ENCODE measurements at places on chromosomes 6 and 20.

DNA sequence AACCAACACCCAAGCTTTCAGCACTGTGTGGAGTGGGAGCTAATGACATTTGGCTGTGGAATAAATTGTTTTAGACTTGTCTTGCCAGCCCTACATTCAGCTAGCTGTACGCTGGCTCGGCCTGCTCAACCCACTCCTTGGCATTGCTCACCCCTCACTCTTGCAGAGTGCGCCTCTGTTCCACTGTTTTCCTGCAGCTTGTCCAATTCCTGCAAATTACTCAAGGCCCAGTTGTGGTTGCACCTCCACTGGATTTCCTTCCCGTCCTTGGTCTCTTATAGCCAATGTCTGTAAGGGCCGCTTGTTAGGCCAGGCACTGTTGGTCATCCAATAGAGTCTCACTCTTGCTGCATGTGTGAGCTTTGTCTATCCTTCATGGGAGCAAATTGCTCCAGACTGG is 289.2 kb upstream of the RNF24 start:
- no peak for DNase-seq

DNA sequence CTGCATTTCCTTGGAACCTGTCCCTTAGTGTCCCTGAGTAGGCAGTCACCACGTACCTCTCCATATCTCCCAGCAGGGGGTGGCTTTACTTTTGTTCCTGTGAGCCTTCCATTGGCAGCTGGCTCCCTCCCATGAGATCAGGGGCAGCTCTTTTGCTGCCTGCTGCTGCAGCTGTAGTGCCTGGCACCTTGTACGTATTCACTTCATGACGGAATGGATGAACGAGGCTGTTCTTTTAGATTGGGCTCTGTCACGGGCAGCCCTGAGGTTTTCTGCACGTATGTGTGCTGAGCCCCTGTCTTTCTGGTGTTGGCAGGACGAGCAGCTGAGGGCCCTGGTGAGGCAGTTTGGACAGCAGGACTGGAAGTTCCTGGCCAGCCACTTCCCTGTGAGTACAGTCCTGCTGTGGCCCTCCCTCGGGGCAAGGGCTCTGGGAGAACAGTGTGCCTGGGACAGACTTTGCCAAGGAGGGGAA is 14.6 kb downstream of the MYBL2 start:
- DNase-seq: no peak

DNA sequence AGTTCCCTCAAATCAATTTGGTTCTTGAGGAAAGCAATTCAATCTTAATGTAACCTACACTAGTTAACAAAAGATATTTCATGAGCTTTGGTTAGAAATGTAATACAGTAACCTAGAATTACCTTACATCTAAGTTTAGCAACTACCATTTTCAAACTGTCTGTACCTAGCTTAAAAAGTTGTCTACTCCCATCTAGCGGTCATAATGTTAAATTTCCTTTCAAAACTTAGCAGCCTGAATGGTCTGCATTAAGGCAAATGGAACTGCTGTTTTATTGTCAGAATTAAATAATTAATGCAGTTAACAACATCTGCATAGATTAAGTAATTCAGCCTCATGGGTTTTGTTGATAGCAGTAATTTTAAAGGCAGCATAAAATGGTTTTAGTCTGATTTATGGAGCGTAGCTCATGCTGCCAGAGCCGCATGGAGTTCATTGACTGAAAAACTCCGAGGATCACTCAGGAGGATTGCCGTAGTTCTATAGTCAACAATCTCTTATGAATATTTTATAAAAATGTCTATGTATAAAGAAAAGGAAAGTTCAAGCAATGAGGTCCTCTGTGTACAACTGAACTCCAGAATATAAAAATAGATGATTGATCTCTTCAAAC is 485.4 kb upstream of the MANEA start:
- DNase-seq: no peak

- no peak for DNase-seq
These were observed 56.0 kb upstream of the DDR1 start for GRCh38 chr6:30828027-30828962.

DNA sequence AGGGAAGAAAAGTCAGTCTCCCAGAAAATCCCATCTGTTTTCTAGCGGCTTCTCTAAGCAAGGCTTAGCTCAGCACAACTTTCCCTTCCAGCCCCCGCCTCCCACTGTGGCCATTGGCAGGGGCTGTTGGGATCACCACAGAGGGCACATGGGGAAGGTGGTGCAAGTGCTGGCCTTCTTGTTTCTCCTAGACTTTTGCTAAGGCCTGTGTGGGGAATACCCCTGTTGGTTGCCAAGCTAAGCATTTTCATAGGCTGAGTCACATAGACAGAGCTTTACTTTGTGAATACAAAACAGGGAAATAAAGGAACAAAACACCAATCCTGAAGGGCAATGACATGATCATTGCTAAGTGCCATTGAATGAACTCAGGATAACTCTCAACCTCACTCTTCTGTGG is 32.4 kb upstream of the TIAM2 start:
- no peak for DNase-seq

DNA sequence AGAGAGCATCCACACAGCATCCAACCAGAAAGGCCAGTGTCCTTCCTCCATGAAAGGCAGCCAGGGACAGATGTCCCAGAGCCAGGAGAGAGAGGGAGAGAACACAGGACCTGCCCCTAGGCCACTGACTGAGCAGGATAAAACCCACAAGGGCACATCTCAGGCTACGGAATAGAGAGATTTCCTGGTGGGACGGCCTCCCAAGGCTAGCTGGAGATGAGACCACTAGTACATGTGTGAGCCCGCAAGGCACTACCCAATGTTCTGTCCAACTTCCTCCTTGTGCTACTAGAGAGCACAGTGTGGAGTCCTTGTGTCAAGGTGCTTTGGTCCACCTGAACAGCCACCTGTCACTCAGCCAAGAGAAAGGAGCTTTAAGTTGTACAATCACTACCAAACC is 44.2 kb downstream of the PLCG1 start:
- no peak for DNase-seq

GRCh38 chr6:69994251-69994650 is 127.9 kb downstream of the COL19A1 start:
- no peak for DNase-seq

- DNase-seq: no peak
These were observed 236.6 kb upstream of the FAM83B start for GRCh38 chr6:54609981-54610380.

GRCh38 chr20:19748681-19749080 is 9.4 kb upstream of the RIN2 start:
- no peak for DNase-seq

GRCh38 chr6:27575594-27576361 is 102.9 kb upstream of the ZNF184 start:
- no peak for DNase-seq

GRCh38 chr6:14310960-14311359 is 193.4 kb downstream of the CD83 start:
- DNase-seq: no peak

DNA sequence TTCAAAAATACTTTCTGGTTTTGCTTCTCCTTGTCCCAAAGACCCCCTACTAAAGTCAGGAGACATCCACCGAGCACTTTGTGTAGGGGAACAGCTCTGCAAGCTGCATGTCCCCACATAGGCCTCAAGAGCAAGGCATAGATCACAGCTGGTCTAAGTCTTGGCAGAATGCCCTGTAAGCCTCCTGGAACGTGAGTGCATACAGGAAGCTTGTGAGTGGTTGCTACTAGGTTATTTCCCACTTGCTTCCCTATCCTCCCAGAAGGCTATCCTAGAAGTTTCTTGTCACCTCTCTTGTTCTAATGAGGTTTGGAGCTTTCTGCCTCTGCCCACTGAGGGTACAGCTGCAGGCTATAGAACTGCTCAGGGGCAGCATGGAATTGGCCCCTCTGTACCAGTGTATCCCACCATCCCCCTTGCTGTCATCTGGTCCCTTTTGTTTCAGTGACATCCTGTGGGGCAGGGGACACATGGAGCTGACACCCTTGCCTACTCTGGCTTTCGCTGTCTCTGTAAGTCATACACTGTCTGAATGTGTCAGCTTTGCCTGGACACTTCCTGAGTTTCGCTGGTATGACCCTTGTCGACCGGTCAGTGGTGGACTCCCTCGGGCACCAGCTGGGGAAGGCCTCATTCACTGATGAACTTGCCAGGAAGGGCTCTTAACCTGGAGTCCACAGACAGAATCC is 35.6 kb upstream of the KCNK16 start:
- DNase-seq: no peak

DNA sequence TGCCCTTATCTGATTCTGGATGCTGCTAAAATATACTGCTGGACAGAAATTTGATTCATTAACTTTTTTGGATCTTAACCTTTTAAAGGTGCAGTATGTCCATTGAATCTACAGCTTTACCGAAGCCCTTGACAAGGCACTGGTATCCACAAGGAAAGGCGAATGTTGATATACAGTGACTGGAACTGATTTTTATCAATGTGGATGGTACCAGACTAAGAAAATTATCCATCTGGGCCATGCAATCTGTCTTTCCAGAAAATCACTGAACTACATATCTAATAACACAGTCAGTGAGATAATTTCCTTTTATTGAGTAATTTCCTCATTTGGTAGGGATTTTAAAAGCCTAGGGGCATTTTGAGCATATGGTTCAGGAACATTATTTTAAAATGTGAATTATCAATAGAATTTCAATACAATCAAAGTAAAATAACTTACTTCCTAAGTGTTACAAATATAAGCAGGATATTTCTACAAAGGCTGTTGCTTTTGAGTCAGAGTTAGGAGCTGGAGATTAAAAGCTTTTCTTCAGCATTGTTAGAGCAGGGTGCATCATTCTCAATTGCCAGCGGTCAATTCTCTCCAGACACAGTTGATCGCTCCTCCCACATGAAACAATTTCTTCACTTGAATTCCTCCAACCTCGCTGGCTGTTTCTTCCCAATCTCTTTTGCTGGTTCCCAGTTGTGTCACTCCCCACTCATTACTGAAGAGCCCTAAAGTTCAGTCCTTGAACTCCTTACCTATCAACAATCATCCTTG is 585.3 kb upstream of the FLRT3 start:
- no peak for DNase-seq

GRCh38 chr6:106134906-106135634 is 48.9 kb downstream of the PRDM1 start:
- DNase-seq: no peak

DNA sequence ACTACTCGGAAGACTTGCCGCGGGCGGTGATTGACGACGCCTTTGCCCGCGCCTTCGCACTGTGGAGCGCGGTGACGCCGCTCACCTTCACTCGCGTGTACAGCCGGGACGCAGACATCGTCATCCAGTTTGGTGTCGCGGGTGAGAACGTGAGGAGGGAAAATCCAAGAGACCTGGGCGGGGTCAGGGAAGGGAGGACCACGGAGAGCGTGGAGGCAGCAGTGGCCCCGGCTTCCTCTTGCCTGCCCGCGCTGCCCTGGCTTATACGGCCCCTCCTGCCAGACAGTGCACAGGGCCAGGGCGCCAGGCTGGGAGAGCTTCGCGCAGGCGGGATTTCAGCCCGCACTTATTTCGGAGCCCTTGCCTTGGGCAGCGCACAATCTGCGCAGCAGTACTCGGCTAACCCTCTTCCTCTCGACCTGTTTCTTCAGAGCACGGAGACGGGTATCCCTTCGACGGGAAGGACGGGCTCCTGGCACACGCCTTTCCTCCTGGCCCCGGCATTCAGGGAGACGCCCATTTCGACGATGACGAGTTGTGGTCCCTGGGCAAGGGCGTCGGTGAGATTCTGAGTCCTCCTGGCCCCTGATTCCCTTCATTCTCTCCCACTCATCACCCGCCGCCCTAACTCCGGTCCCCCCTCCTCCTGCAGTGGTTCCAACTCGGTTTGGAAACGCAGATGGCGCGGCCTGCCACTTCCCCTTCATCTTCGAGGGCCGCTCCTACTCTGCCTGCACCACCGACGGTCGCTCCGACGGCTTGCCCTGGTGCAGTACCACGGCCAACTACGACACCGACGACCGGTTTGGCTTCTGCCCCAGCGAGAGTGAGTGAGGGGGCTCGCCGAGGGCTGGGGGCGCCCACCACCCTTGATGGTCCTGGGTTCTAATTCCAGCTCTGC is 2.0 kb downstream of the MMP9 start:
- DNase-seq: no peak

DNA sequence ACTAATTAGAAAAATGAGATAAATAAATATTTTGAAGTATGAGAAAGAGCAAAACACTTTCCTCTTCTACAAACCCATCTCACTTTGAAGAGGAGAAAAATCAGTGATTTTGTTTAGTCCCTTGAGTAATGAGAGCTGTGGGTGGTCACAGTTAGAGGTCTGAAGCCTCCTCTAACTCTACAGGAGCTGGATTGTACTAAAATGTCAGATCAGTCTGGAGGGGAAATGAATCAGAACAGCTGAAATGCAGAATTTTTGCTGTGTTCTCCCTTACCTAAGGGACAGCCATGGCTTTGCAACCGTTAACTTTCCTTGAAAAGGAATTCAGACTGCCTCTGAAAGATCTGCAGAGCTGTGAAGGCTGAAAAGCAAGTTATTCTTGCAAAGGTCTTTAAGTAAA is 11.4 kb upstream of the RFPL4B start:
- DNase-seq: no peak

Measured in cortex of kidney (tissue), 1 donor.